ENCODE measurements at places on chromosomes 1 and 21. TPM values are rescaled to one million over a fixed set of nuclear protein-coding genes. Genes with fewer than 3 reads are reported as not detected.

Gene INPP5B
- total RNA-seq = 16.0 TPM

Gene LDLRAD1
- not detected for total RNA-seq

Gene MRPL24
- 35.5 TPM for total RNA-seq

Gene KCND3
- 0.99 TPM for total RNA-seq

Gene ZNF362
- total RNA-seq = 9.4 TPM

Gene UBL4B
- total RNA-seq = 0.20 TPM

Gene CEPT1
- 46.8 TPM for total RNA-seq

Gene ACTL8
- not detected for total RNA-seq
